Activated T-helper 17 cell treated with anti-CD3 and anti-CD28 coated beads, Interleukin-2, amount 50 U/mL, for 72 hours (primary cell): ENCODE measurements at places on chromosomes 11 and 22. TPM values are rescaled to one million over a fixed set of nuclear protein-coding genes. Genes with fewer than 3 reads are reported as not detected.
A peak's percentile ranks its signal among the peaks of the same experiment; 100 is the strongest.

MOGAT2 gene
- total RNA-seq: not detected

SAA4 gene
- total RNA-seq: not detected

ESAM gene
- 0.50 TPM for total RNA-seq

NRGN gene
- total RNA-seq: 8.0 TPM

CXCR5 gene
- total RNA-seq: 20.2 TPM

SRRD gene
- 22.2 TPM for total RNA-seq

FGF19 gene
- not detected for total RNA-seq

CARNS1 gene
- total RNA-seq: 10.6 TPM

DNA sequence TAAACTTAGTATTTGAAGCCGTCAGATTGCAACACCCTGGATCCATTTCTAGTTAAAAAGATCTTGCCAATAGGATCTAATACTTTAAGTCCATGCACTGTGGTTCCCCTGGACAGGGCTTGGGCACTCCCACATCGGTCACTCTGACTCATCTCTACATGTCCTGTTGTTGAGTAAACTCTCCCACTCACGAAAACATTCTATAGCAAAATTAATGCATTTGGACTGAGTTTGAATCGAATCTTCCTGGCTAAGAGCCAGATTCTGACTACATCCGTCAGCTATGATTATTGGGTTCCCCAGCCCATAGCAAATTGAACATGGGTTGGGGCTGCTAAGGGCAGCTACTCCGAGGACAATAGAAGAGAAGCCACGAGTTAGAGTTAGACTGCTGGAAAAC is 182.1 kb upstream of the SORL1-AS1 start:
- peak; percentile 39 for ATAC-seq

- ATAC-seq: no peak
These were observed 85.3 kb upstream of the WNT7B start for GRCh38 chr22:46062232-46062615.

DNA sequence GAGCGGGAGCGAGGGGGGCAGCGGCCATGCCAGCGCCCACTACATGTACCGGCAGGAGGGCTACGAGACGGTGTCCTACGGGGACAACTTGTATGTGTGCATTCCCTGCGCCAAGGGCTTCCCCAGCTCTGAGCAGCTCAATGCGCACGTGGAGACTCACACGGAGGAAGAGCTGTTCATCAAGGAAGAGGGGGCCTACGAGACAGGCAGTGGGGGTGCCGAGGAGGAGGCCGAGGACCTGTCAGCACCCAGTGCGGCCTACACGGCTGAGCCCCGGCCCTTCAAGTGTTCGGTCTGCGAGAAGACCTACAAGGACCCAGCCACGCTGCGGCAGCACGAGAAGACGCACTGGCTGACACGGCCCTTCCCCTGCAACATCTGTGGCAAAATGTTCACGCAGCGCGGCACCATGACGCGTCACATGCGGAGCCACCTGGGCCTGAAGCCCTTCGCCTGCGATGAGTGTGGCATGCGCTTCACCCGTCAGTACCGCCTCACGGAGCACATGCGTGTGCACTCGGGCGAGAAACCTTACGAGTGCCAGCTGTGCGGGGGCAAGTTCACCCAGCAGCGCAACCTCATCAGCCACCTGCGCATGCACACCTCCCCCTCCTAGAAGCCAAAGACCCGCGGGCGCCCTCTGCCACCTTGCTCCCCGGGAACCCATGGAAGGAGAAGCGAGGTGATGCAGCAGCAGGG is 20.9 kb upstream of the TMEM191C start:
- ATAC-seq: no peak

GRCh38 chr11:129790106-129790505 is 25.5 kb upstream of the TMEM45B start:
- no peak for ATAC-seq

GRCh38 chr11:115157247-115157646 is 347.0 kb downstream of the CADM1 start:
- ATAC-seq: no peak

DNA sequence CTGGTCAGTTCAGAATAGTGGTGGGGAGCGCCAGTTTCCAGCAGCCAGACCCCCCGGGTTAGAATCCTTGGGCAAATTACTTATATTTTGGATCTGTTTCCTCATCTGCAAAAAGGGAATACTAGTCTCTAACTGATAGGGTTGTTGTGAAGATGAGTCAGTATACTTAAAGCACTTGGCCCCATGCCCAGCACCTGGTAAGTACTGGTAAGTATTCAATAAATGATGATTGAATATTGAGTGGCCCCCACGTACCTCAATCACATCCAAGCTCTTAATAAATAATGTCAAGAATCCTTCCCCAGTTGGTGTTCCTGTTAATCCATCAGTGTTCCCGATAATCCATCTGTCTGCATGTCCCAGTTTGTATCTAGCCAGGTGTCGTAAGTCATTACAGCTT is 12.1 kb downstream of the ACP2 start:
- ATAC-seq: no peak

DNA sequence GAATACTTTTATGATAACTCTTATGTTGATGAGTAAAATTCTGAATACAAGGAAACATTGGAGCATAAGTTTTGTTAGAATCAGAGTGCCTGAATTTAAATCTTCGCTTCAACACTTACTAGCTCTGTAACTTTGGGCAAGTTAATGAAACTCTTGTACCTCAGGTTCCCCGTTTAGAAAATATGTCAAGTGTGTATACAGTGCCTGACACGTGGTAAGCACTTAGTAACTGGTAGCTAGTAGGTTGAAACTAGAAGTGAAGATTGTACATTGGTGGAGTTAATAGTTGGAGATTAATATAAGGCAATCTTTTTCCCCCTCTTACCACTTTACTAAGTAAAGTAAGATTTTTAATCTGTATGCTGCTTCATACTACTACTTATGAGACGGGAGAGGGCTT is 24.8 kb upstream of the NAT10 start:
- ATAC-seq: no peak

- peak; percentile 82 for ATAC-seq
These were observed 77.3 kb upstream of the ATXN10 start for GRCh38 chr22:45594123-45594941.

- ATAC-seq: no peak
These were observed 12.0 kb upstream of the TMPRSS13 start for GRCh38 chr11:117941163-117941707.

DNA sequence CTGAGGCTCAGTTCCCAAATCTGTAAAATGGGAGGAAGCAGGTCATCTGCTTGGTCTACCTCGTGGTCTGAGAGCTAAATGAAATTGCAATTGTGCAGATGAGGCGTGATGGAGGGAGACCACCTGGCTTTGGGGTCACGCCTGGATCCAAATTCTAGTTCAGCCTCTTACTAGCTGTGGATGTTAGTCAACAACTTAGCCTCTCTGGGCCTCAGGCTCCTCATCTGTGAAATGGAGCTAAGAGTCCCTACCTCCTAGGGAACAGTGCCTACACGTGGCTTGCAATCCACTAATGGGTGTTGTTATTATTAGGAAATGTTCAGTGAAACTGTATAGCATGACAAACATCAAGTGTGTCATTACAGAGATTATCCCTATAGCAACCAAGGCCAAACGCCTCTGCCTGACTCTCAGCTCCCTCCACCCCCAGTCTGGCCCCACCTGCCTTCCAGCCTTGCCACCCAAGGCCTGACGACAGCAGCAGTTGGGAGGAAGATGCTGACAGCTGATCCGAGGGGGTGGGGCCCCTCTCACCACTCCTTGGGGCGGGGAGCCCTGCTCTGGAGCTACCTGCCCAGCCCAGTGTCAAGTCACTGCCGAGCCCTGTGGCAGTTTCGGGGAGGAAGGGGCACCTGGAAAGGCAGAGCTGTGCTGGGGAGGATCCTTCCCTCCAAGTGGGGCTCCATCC is 1.7 kb upstream of the RHOD start:
- ATAC-seq: peak; percentile 57

DNA sequence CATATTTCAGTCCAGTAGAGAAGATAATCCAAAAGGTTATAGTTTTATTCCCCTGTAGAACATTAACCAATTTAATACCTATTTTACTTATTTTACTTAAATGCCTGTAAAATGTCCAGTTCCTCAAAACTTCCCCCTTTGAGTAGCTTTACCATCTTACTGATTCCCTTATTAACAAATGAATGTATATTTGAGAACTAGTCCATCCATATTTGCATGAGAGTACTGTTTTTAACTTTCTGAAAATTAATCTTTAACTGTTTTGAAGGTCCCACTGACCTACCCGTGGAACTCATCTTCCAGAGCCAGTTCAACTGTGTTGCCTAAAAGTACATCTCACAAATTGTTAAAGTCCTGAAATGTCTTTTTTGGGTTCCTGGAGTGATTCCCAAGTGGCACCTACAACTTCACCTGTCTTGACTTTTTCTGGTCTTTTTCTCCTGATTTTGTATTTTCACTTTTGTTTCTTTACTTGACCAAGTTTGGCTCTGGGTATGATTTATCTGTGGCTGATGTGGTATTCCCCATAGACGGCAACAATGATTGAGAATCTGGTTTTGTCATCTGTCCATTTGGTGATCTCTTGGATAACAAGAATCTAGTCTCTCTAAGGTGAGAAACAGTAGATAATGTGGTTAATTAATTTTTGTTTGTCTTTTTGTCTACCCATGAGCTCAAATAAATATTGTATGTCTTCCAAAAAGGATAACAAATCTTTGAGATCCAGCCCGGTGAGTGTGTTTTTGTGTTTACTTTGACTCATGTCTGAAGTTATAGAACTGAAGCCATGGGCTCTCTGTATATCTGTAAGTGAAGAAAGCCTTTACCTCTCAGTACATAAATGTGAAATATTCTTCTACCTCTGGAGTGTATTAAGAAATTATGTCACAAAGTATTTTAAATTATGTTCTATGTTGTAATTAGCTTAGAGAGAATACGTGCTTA is 174.2 kb downstream of the ETS1 start:
- peak; percentile 90 for ATAC-seq

DNA sequence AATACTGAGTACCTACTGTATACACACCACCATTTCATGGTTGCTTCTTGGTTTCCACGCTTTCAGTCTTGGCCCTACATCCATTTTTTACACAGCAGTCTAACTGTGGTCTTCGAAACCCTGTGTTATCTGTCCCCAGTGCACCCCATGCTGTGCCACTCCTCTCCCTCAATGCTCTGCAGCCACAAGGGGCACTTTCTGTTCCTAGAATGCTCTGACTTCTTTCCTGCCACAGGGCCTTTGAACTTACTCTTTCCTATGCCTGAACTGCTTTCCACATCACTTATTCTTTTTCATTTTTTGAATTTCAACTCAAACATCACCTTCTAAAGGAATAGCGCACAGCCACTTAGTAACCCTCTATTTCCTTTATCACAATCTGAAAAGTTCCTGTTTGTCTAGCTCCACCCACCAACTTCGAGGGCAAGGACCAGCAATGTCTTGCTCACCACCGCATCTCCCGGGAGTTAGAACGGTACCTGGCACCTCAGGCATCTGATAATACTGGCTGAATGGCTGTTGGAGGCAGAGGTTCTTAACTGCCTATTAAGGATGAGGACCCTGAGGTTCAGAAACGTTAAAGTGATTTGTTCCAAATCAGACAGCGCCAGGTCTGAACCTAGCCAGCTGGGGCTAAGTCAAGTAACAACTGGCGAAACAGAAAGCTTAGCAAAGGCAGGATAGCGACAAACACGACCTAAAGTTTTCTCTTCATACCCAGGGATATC is 568 bp downstream of the ALG8 start:
- peak; percentile 52 for ATAC-seq

DNA sequence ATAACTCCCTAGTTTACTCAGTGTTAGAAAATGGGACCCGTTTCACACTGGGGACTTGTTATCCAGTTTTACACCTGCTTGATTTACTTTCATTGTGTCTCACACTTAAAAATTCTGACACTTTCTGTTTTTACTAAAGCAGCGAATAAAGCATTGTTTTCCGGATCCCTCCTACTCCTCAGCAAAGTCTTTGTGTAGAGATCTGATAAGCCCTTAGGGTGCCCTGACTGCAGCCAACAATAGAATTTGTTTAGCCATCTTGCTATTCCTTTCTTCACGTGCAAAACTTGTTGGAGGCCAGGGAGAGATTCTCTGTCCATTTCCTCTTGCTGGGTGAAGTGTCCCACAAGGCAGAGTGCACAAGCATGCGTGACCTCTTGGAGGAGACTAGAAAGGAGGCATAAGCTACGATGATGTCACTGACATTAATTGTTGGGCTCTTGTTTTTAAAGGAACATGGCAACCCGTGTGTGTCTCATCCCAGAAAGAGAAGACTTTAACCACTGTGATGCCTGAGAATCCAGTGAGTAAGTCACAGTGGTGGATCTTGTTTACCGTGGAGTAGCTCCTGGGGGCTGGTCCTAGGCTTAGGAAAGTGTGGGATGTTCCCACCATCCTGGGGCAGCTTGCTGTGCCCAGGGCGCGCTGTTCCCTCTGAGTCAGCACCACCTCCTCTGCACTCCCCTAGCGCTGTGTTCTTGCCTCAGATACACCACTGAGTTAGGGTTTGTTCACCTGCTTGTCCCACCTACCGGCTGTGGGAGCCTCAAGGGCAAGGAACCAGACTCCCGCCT is 27.7 kb downstream of the MICAL2 start:
- ATAC-seq: peak; percentile 51

GRCh38 chr11:76315182-76315853 is 65.6 kb downstream of the THAP12 start:
- ATAC-seq: no peak

DNA sequence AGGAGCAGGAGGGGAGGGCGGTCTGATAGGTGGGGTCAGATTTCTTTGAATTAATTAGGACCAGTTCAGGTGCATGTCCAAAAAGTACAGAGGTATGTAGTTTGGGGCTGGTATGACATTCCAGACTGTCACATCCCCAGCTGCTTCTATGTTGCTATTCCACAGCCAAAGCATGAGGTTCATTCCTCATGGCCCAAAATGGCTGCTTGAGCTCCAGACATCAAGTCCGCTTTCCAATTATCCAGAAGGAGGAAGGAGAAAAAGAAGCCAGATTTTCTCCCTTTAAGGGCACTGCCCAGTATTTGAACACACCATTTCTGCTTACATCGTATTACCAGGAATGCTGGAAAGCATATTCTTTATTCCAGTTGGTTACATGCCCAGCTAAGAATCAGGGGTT is 58.0 kb upstream of the CD82 start:
- ATAC-seq: no peak

GRCh38 chr22:45549762-45550378 is 47.2 kb downstream of the FBLN1 start:
- ATAC-seq: no peak

GRCh38 chr11:3959015-3959902 is 103.8 kb downstream of the STIM1 start:
- peak; percentile 75 for ATAC-seq

DNA sequence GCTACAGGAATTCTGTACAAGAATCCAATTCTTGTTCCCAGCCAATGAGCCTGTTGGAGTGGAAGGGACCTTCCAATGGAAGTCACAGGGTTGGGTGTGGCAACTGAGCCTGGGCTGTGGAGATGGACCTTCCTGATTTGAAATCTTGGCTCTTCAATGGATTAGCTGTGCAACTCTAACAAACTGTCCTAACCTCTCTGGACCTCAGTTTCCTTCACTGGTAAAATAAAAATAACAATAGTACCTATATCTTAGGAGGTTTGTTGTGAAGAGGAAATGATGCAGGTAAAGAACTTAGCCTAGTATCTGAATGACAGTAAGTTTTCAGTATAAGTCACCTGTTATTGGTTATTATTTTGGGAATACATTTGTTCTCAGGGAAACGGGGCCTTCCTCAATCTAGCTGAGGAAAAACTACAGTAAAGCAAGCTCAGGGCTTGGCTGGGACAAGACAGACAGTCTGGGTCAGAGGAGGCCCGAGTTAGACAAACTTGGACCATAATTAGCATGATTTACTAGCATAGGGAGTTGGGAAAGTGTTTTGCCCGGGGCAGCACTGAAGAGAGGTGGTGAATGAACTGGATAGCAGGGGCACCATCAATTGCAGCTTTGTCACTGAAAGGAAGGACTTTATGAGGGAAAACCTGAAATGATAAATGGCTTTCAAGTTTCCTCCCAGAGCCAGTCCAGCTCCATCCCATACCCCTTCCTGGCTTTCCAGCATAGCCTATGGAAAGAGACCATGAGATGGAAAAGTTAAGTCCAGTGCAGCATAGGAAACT is 13.7 kb downstream of the ELF5 start:
- no peak for ATAC-seq
